Regular cardiac myocyte (primary cell): ENCODE measurements at places on chromosomes 5 and 9. TPM values are rescaled to one million over a fixed set of nuclear protein-coding genes. Genes with fewer than 3 reads are reported as not detected.

ALDH7A1 gene
- 27.9 and 33.4 TPM in 2 replicates for total RNA-seq

SPATA31D4 gene
- not detected in 2 replicates for total RNA-seq

CYLC2 gene
- not detected in 2 replicates for total RNA-seq

DIMT1 gene
- total RNA-seq: 36.9 and 50.6 TPM in 2 replicates

ZBTB34 gene
- 4.8 and 5.1 TPM in 2 replicates for total RNA-seq

AIF1L gene
- total RNA-seq: 0.56 and 0.58 TPM in 2 replicates

PCDHB6 gene
- total RNA-seq: under 0.01 and 0.28 TPM in 2 replicates

TSLP gene
- total RNA-seq: 13.5 and 13.6 TPM in 2 replicates

KCNMB1 gene
- under 0.01 and 0.19 TPM in 2 replicates for total RNA-seq

TMEM174 gene
- not detected in 2 replicates for total RNA-seq

SOHLH1 gene
- not detected in 2 replicates for total RNA-seq

EEIG1 gene
- total RNA-seq: 2.5 and 7.3 TPM in 2 replicates

MELK gene
- total RNA-seq: 7.0 and 40.8 TPM in 2 replicates

CARD19 gene
- total RNA-seq: 41.2 and 67.7 TPM in 2 replicates

FLT4 gene
- 0.56 and 0.58 TPM in 2 replicates for total RNA-seq

EQTN gene
- not detected in 2 replicates for total RNA-seq

IL3 gene
- not detected in 2 replicates for total RNA-seq

ANKDD1B gene
- total RNA-seq: 0.19 and 0.56 TPM in 2 replicates

ENHO gene
- 0.28 TPM in 1 of 2 replicates, not detected in the other for total RNA-seq
